DND-41 (cell line): ENCODE measurements at places on chromosomes 6 and 20.

- no peaks in the 10 kb centered on the region for H3K36me3 ChIP-seq
- H3K27me3 ChIP-seq: no peaks in the 10 kb centered on the region
- no peak overlapping the region for H3K27ac ChIP-seq
- no peak for DNase-seq
- H3K4me3 ChIP-seq: no peak overlapping the region
- H3K4me1 ChIP-seq: no peaks in the 10 kb centered on the region
These were observed 540.6 kb downstream of the QKI start for GRCh38 chr6:163955096-163955495.

DNA sequence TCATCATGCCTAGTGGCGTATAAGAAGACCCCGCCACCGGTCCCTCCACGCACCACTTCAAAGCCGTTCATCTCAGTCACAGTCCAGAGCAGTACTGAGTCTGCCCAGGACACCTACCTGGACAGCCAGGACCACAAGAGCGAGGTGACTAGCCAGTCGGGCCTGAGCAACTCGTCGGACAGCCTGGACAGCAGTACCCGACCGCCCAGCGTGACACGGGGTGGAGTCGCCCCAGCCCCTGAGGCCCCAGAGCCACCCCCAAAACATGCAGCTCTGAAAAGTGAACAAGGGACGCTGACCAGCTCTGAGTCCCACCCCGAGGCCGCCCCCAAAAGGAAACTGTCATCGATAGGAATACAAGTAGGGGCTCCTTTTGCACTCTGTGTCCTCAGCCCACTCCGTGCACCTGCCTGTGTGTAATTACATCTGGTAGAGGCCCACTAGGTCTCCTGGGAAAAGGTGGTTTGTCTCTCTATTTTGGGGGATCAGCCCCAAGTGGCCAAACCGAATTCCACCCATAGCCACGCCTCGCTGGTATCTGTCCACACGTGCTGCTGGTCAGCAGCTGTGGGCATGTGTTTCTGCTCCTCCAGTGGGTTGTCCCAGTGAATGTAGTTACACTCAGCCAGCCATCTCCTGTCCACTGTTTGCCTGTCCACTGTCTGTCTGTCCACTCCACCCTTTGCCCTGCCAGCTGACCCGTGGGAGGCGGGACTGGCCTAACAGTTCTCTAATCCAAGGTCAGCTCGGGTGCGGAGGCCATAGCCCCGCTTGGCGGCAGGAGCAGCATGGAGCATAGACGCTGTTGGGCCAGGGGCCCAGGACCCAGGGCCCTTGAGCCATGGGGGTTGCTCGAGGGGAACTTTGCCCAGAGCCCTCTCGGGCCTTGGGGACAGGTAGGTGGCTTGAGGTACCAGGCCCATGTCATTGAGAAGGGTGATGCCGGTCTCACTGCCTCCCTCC, 44.3 kb upstream of the MYL9 start:
- no peaks in the 10 kb centered on the region for H3K27me3 ChIP-seq
- no peak overlapping the region for H3K27ac ChIP-seq
- H3K4me1 ChIP-seq: peaks cover 4% of the 10 kb centered on the region
- peaks cover 42% of the 10 kb centered on the region for H3K36me3 ChIP-seq
- no peak for DNase-seq

GRCh38 chr6:33652002-33652401, 30.9 kb downstream of the ITPR3 start:
- peaks cover 42% of the 10 kb centered on the region for H3K36me3 ChIP-seq
- H3K27me3 ChIP-seq: no peaks in the 10 kb centered on the region
- H3K27ac ChIP-seq: no peak overlapping the region
- H3K4me3 ChIP-seq: no peak overlapping the region
- no peak for DNase-seq

- no peak overlapping the region for H3K27ac ChIP-seq
- no peak for DNase-seq
- no peaks in the 10 kb centered on the region for H3K4me1 ChIP-seq
- no peaks in the 10 kb centered on the region for H3K36me3 ChIP-seq
These were observed 251.1 kb downstream of the PTPRT start for GRCh38 chr20:42938441-42939205.

GRCh38 chr6:123016431-123017103, 20.5 kb downstream of the CLVS2 start:
- H3K27me3 ChIP-seq: no peaks in the 10 kb centered on the region
- H3K27ac ChIP-seq: no peak overlapping the region
- H3K4me1 ChIP-seq: no peaks in the 10 kb centered on the region
- no peak for DNase-seq
- no peaks in the 10 kb centered on the region for H3K36me3 ChIP-seq
- H3K4me3 ChIP-seq: no peak overlapping the region

DNA sequence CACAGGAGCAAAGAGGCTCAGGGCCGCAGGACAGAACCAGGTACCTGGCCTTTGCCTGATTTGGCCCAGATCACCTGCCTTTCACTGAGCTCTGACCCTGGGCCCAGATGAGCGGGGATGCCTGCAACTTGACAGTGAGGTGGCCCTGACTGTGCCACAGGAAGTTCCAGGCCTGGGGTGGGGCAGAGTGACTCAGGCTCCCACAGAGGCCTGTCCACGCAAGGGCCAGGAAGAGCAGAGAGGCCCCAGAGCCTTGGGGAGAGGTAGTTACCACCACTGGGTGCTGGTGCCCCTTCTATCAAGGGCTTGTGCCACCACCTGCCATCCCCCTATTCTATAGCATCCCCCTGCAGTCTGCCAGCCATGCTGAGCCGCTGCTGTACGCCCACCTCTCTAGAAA, 4.1 kb upstream of the NOL4L start:
- no peak for DNase-seq
- H3K4me3 ChIP-seq: no peak overlapping the region
- H3K36me3 ChIP-seq: no peaks in the 10 kb centered on the region; the same call in 1 of the 2 replicates
- H3K27ac ChIP-seq: no peak overlapping the region
- H3K4me1 ChIP-seq: peaks cover 5% of the 10 kb centered on the region

- DNase-seq: no peak
- no peak overlapping the region for H3K4me3 ChIP-seq
- H3K27me3 ChIP-seq: no peaks in the 10 kb centered on the region
- H3K36me3 ChIP-seq: no peaks in the 10 kb centered on the region
These were observed 29.9 kb downstream of the FBXO5 start for GRCh38 chr6:152952866-152953509.

- no peaks in the 10 kb centered on the region for H3K36me3 ChIP-seq
- no peaks in the 10 kb centered on the region for H3K27me3 ChIP-seq
- peaks cover 27% of the 10 kb centered on the region for H3K4me1 ChIP-seq
- H3K4me3 ChIP-seq: no peak overlapping the region
These were observed 32.8 kb upstream of the SIRPB2 start for GRCh38 chr20:1524004-1524403.
